ENCODE measurements at places on chromosomes 2 and 18.
A peak's percentile ranks its signal among the peaks of the same experiment; 100 is the strongest.

GRCh38 chr18:37584952-37585695, 19.5 kb upstream of the CELF4 start:
- DNase-seq: no peak

GRCh38 chr2:29528891-29529520, 392.4 kb downstream of the ALK start:
- no peak for DNase-seq

GRCh38 chr2:226431288-226431948, 368.2 kb downstream of the IRS1 start:
- no peak for DNase-seq

GRCh38 chr2:188202777-188203176, 88.9 kb upstream of the GULP1 start:
- DNase-seq: no peak

- DNase-seq: peak; percentile 91
Measured at GRCh38 chr2:219298759-219299371, 10.3 kb downstream of the PTPRN start.

DNA sequence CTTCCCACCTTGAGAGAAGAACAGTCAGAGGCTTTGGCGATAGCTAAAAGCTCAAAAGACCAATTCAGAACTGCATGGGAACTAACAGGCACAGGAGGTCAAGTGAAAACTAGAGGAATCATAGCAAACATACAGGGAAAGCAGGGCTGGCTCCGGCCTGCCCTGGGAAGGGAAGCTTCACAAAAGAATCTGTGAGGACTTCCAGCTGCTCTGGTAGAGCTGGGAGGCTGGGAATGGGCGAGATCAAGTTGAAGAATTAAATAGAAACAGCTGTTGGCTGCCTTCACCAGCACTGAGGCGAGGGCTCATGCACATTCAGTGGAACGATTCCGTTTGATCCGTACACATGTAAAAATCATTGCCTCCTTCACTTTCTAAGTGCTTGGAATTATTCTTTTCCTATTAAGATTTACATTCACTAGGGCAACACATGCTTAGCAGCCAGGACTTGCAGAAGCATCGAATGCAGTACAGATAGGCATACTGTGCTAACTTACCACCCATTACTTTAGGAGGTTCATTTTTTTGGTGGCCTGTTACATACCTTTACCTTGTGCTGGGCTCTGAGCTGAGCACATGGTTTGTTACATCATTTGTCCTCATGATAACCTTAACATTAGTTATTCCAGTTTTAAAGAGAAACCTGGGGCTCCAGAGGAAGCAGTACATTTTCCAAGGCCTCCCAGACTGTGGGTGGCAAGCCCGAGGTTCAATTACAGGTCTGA, 125.4 kb upstream of the RNF152 start:
- no peak for DNase-seq

GRCh38 chr2:148599109-148599991, 45.2 kb upstream of the EPC2 start:
- DNase-seq: no peak

- DNase-seq: no peak
Measured at GRCh38 chr2:8132351-8132831, 549.5 kb upstream of the ID2 start.

GRCh38 chr2:43227830-43228281, 1.4 kb upstream of the ZFP36L2 start:
- DNase-seq: no peak

- no peak for DNase-seq
Measured at GRCh38 chr2:188746727-188747126, 227.4 kb upstream of the COL3A1 start.

DNA sequence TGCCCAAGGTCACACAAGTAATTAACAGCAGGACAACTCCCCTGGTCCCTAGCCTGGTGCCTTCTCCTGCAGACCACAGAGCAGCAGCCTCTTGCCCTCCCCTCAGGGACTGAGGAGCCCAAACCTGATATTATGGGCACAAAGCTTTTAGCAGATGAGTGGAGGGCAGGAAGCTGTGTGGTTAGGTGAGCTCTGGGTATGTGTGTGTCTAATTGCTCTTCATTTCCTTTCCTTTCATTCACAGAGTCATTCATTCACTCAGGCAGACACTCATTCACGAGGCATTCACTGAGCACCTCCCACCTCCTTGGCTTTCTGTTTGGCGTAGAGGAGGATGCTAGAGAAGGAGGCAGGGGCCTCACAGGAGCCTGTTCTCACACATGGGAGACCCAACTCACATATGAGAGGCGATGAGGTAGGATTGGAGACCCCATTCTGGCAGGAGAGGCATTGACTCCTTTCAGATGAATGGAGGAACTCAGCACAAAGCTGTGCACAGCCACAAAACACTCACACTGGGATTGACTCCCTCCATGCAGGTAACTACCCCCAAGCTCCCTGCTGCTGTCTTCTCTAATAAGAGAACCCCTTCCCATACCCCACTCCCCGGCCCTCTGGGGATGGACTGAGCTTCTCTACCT, 306.8 kb upstream of the SKOR2 start:
- DNase-seq: no peak

GRCh38 chr18:62037989-62038778, 145.4 kb upstream of the RNF152 start:
- no peak for DNase-seq

DNA sequence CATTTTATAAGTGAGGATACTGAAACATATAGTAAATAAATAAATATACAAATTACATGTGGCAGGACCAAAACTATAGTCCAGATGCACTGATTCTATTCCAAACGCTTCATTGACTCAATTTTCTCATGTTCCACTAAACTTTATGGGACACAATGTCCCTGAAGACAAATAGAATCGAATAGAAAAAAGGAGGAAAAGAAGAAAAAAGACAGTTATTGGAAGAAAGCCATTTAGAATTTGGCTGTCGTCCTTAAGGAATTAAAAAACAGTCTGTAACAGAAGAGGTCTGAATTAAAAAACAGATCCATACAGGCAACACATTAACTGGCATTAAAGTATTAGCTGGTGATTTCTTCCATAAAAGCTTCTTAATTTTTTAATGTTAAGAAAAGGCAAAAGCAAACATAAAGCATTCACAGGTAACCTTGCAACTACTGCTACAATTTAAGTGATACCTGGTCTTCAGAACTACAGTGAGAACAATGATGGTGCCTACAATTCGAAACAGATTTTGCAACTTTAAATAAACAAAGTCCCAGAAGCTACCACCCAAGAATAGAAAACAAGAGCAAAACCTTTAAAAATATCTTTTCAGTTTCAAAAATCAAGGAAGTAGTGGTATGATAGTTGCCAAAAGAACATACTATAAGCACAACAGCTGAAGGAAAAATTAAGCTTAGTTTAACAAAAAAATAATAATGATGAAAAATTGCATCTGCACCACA, 17.4 kb upstream of the CHAC2 start:
- no peak for DNase-seq

DNA sequence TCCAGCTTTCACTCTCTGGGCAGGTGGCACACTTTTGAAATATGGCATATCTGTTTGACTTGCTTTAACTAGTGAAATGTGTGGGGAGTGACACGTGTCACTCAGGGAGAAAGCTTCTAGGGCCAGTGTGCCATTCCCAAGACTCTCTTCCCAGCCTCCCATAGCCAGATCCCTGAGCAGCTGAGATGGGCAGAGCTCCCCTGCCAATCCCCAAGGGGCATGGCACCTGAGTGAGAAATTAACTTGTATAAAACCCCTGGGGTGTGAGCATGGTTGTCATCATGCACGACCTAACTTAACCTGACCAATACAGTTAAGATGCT, 39.0 kb upstream of the MARCO start:
- no peak for DNase-seq

- no peak for DNase-seq
Measured at GRCh38 chr18:22286585-22286984, 117.2 kb downstream of the GATA6 start.

- no peak for DNase-seq
Measured at GRCh38 chr2:227443889-227444568, 27.9 kb upstream of the AGFG1 start.

GRCh38 chr2:217182926-217183325, 323.1 kb upstream of the TNP1 start:
- DNase-seq: no peak

GRCh38 chr2:38148501-38148900, 72.5 kb upstream of the CYP1B1 start:
- no peak for DNase-seq

- no peak for DNase-seq
Measured at GRCh38 chr2:71353248-71353647, 21.7 kb downstream of the ZNF638 start.

- DNase-seq: no peak
Measured at GRCh38 chr2:55951533-55951932, 28.0 kb upstream of the EFEMP1 start.

- DNase-seq: no peak
Measured at GRCh38 chr2:7771781-7772180, 854.6 kb downstream of the RNF144A start.

GRCh38 chr2:43158259-43158880, 68.0 kb downstream of the ZFP36L2 start:
- DNase-seq: no peak

DNA sequence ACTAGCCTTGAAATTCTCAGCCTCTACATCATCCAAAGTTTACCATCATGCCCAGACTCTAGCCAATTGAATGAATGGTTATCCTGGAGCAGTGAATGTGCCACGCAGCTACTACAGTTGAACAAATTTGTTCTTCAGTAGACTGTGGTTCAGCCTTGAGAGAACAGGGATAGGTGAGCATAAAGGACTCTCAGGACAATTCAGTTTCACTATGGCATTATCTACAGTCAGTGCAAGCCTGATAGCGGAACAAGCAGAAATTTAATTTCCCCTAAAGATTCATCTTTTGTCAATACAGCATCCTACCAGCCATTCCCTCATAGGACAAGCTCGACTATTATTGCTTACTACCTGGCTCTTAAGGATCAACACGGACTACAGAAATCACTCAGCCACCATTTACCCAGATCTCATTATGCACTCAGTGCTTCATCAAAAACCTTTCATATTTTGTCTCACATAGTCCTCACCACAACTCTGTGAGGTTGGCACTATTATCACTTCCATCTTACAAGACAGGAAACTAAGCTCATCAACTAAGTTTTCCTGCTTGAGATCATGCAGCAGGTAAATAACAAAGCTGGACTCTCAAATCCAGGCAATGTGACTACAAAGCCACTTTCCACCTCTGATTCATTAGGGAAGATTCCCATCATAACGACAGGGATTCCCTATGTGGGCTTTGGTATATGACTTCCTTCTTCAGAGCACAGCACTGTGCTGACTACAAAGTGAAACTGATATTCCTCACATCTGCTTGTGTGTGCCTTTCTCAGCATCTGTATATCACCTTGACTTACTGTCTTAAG, 181.5 kb upstream of the ACVR2A start:
- DNase-seq: no peak

DNA sequence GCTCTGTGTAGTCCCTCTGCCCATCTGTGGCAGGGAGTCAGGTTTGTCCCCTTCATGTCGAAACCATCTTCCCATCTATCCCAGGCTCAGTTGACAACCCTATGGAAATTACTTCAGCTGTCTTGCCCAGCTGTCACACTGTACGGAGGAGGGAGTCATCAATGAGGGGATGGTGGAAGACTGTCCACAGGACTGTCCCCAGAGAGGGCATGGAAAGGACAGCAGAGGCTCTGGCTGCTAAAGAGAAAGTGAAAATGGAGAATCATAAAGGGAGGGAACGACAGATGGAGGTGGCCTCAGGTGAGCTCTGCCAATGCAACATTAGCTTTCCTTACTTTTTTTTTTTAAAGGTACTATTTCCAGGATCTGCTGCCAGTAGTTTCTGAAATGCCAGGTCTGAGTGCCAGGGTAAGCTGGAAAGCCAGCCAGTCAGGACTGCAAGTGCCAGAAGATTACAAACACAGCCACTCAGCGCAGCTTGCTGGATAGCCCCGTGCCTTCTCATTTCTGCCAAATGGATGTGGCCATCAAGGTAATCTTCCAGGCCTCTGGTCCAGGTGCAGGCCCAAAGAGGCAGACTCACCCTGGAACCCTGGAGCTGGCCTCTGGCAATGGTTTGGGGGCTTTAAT, 192.8 kb downstream of the AGPS start:
- no peak for DNase-seq

DNA sequence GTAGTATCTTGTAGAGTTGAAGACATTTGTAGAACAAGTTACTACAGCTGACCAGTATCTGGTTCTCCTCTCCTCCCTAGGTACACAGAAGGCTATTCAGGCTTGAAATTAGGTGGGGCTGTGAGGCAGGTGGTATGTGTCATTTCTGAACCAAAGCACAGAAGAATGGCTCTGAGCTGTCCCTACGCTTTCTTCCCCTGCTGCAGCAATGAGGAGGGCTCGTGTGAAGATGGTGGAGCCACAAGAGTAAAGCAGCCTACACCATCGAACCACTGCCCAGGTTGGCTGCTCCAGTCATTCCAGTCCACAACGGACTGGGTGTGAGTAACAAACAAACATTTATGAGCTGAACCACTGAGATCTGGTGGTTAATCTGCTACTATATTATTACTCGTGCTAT, 148.9 kb downstream of the DTNB start:
- DNase-seq: no peak

- peak; percentile 77 for DNase-seq
Measured at GRCh38 chr18:46071653-46072375, at the start of gene PSTPIP2. Gene PSTPIP2, minus strand, starts transcription at chr18:46072260. Its CDS starts 72 bp downstream, at chr18:46072188.

DNA sequence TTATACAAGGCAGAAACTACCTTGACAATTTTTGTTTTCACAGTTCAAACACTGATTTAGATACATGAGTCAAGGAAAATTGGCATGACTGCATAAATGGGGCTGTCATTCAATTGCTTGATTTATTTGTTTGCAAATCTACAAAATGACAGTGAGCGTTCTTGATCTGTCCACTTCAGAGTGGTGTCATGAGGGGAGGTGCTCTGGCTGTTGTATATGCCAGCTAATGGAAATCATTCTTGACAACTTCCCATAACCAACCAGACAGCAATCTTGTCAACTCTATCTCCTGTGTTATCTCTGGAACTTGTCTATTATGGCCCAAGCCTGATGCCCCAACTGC, 120.6 kb upstream of the UGP2 start:
- no peak for DNase-seq

Data from ecto neural progenitor cell (in vitro differentiated cells).